ENCODE measurements at places on chromosomes 11 and 22.

DNA sequence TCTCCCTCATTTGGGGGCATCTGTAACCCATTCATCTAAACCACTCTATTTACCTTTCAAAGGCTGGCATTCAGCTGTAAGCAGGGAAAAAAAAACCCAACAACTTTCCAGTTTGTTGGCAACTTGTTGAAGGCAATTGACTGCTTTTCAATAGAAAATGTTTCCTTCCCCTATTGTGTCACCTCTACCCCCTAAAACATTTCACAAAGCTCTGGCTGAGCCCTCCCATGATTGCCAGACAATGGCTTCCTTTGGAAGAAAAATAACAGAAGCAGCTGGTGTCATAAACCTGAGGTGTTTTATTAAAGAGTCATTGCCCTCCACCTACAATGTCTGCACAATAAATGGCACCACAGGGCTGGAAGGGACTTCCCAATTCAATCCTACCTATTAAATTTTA is 22.1 kb upstream of the PSMA1 start:
- DNase-seq: no peak

DNA sequence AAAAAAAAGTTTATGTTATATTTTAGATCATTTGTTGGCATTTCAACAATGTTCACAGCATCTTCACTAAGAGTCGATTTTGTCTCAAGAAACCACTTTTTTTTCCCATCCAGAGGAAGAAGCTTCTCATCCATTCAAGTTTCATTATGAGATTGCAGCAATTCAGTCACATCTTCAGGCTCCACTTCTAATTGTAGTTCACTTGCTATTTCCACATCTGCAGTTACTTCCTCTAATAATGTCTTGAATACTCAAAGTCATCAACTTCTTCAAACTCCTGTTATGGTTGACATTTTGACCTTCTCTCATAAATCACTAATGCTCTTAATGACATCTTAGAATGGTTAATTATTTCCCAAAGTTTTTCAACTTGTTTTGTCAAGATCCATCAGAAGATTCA is 61.3 kb upstream of the CHORDC1 start:
- DNase-seq: no peak

- no peak for DNase-seq
Measured at GRCh38 chr11:108873310-108873709, 208.4 kb downstream of the DDX10 start.

DNA sequence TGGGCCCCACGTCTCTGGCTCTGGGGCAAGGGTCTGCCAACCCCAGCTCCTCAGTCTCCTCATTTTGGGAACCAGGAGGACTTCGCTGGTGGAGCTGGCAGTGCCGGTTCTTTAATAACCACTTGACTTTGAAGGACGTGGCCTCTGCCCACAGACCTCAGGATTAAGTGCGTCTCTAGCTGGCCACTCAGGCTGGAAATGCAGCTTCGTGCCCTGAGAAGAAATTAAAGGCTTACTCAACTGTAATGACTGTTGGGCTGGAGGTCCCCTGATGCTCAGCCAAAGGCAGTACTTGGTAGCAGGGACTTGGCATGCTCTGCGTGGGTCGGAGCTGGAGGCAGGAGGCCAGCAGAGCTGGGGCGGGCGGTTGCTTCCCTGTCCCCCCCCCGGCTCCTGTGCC is 16.7 kb upstream of the PARVG start:
- DNase-seq: no peak

DNA sequence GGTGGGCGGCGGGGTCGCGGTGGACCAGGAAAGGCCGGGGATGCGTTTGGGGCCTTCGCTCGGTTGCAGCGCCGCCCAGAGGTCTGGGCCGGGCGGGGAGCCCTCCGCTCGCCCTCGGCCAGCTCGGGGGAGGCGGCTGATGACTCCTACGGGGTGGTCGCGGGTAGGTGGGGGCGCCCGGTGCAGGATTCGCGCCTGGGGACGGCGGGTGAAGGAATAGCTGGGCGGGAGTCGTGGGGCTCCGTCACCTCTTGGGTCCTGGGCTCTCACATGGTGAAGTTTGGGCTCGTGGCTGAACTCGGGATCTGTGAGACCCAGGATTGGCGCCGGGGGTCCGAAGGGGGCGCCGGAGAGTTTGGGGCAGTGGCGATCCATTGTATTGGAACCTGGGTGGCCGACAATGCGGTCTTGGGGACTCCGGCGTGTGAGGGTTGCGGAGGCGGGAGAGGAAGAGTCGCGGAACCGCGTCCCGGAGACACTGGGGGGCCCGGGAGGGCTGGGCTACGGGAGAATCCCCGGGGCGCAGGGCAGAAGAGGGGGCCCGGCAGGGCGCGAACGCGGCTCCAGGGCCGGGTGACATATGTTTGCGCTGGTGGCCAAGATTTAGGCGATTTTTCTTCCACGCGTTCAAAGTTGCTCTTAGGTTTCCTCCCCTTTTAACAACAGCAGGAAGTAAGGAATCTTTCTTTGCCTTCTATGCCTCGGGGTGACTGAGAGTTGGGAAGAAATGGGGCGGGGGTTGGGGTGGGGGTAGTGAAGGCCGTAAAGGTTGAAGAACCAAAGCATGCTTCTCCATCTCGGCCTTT is 935 bp downstream of the QSER1 start:
- DNase-seq: peak; percentile 92

GRCh38 chr11:62341588-62341987 is 4.3 kb downstream of the ASRGL1 start:
- DNase-seq: no peak

- no peak for DNase-seq
Measured at GRCh38 chr11:44572884-44573283, 7.4 kb downstream of the CD82 start.

DNA sequence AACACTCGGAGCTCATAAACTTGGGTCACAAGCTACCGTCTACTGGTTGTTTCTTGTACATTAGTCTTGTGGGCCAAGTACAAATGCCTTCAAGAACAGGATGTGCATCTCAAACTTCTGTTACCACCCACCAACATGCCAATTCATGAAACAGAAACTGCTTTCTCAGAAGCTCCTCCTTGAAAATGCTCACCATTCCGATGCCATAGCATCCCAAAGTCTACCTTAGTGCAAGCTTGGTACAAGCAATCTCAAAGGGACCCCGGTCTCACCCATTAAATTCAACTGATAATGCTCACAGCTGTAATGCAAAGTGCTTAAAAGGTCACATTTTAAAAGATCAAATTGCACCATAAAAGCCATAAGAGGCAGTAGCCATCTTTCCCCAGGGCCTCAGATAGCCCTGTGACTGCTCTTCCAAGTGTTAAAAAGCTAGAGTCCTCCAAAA is 31.8 kb upstream of the CCDC34 start:
- DNase-seq: no peak

GRCh38 chr11:36069576-36070212 is 125.8 kb downstream of the LDLRAD3 start:
- peak; percentile 74 for DNase-seq

Measured in neural progenitor cell (in vitro differentiated cells).